ENCODE measurements at places on chromosomes 11 and 22.

GRCh38 chr22:45399712-45400445 lies 13.5 kb downstream of the SMC1B start:
- no peak for DNase-seq

- DNase-seq: no peak
Measured at GRCh38 chr11:60310407-60310998, 16.6 kb upstream of the MS4A6E start.

- DNase-seq: no peak
Measured at GRCh38 chr11:115054570-115055538, 376.5 kb downstream of the NXPE2 start.

DNA sequence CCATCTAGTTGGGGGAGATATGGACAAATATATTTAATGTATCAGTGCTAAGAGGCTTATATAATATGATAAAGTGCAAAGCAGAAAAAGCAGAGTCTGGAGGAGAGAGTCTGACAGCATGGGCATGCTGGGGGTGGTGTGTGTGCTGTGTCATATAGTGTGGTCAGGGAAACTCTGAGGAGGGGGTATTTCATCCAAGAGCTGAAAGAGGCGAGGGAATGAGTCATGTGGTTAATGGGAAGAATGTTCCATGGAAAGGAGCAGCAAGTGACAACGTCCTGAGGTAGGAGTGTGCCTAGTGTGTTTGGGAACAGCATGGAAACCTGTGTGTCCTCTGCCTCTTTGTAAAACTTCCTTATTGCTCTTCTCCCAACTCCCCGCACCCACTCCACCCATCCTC lies 38.0 kb downstream of the EIF3F start:
- no peak for DNase-seq

DNA sequence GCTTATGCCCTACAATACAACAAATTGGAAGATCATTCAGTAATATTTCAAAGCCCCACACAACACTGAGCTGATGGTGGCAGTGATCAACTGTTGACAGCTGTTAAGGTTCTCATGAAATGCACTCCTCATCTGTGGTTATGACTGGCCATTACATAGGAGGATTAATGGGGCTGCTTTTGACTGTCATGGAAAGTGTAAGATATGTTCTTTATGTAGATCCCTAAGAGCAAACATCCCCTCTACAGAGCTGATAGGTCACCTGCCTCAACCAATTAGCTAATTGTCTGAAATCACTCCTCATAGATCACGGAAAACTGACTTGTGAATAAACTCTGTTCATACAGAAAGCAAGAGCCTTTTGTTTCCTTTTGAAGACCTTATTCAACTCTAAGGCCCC lies 78.1 kb downstream of the GAB2 start:
- no peak for DNase-seq

GRCh38 chr11:28539239-28540030 lies 431.2 kb downstream of the METTL15 start:
- DNase-seq: no peak

DNA sequence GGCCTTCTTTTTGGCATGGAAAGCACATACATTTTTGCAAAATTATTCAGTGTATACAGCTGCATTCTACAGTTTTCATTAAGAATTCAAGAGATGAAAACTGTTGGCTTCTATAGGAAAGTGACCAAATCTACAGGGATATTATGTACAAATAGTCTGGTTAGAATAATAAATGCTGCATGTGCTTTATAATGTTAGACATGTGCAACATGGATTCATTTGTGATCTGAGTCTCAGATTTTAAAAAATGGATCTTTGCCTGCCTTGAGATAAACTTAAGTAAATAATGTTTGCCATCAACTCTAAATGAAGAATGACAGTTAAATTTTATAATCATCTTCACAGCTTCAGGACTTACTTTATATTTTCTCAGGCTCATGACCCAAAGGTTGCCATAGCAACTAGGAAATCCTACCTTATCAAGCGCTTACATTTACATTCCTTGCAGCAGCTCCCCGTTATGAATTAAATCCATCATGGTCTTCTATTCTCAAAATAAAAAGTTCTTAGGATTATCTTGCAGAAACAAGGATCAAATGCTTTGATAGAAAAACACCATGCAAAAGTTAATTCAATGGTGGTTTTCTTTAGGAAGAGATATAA lies 200.2 kb downstream of the CADM1 start:
- DNase-seq: no peak

DNA sequence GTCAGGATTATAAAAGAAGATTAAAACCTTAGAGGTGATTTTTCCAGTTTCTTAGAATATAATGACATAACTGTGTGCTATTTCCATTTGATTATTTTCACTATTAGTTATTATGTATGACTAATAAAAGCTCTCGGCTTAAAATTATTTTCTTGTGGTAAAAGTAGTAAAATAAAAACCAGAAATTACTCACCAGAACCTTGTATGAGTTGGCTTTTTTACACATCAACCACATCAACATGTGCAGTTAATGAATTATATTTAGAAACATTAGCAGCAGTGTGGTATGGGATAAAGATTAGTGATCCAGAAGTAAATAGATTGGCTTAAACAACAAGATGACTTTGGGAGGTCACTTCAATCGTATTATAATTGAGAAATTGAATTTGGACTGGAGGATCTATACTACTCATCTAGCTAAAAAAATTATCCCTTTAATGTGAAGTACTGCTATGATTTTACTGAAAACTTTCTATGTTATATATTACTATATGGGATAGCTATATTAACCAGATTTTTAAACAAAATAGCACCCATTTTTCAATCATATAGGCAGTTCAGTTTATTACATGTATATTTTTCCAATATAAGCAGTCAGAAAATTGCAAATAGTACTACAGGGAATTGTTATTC lies 2.8 kb upstream of the BCO2 start:
- no peak for DNase-seq

DNA sequence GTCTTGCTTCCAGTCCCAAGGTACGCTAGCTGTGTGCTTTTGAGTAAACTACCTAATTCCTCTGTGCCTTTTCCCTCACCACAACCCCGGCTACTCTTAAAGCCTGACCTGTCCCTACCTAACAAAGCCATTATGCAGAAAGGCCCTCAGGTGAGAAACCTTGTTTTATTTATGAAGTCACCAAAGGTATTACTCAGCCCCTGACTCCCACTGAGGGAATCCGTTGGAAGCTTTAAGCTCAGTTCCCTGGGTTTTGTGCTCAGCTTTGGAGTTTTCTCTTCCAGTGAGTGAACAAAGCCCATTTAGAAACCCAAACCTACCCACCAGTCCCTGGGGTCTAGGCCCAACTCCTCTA lies 90.9 kb downstream of the APIP start:
- DNase-seq: no peak

DNA sequence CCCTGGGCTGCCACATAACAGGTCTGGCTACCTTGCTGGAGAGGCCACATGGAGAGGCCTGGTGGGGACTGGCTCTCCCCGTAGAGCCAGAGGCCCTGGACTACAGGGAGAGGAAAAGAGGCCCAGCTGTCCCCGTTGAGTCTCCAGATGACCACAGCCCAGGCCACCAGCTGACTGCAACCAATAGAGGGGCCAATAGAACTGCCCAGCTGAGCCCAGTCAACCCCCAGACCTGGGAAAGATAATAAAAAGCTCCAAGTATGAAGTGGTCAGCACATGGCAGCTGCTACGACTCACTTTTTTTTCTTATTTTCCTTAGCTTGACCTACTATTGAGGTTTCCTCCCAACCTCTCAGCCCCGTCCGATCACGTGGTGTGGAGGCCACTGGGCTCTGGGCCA lies 18.4 kb downstream of the PDGFB start:
- DNase-seq: no peak

GRCh38 chr11:43830928-43831440 lies 49.6 kb upstream of the ALKBH3 start:
- peak; percentile 23 for DNase-seq

- no peak for DNase-seq
Measured at GRCh38 chr11:111836721-111837120, 34.7 kb downstream of the ALG9 start.

DNA sequence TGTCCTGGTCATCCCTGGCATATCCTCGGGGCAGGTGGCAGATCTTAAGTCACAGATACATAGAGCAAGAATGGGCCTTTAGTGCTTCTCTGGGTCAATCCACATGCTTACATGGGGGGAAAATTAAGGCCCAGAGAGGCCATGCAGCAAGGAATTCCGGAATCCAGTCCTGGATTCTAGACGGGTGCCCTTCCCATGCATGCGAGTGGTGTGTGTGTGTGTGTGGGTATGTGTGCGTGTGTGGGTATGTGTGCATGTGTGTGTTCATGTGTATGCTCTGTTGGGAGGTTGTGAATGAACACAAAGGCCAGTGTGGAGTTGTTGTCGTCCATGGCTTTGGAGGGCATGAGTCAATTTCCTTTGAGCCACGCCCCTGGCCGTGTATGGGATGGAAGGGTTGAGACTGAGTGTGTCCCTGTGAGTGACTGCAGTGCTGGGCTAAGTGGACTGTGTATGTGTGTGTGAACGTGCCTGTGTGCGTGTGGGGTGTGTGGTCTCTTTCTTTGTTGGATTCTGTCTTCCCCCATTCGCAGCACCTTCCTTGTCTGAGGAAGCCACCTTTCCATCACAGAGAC lies 33.4 kb upstream of the EIF3D start:
- DNase-seq: no peak

- no peak for DNase-seq
Measured at GRCh38 chr11:45704133-45704532, 38.7 kb upstream of the CHST1 start.

GRCh38 chr22:47787501-47788227 lies 1025.2 kb downstream of the TBC1D22A start:
- DNase-seq: no peak

- DNase-seq: no peak
Measured at GRCh38 chr22:26004477-26004876, 164.8 kb upstream of the SEZ6L start.

Data from stimulated activated CD8-positive, alpha-beta memory T cell treated with anti-CD3 and anti-CD28 coated beads, Interleukin-12 subunit alpha, Interleukin-12 subunit beta, amount 100 ng/mL, for 4 hours (primary cell).